ENCODE measurements at places on chromosomes 5 and 9. TPM values are rescaled to one million over a fixed set of nuclear protein-coding genes. Genes with fewer than 3 reads are reported as not detected.
A peak's percentile ranks its signal among the peaks of the same experiment; 100 is the strongest.

- no peak for DNase-seq
These were observed 7.2 kb downstream of the KDM4C start for GRCh38 chr9:6764950-6765349.

- no peak for DNase-seq
These were observed 29.9 kb downstream of the SKP1 start for GRCh38 chr5:134146651-134147518.

- no peak for DNase-seq
These were observed 123.2 kb upstream of the KIF2A start for GRCh38 chr5:62182802-62183201.

GRCh38 chr5:149886060-149886459, 58.5 kb downstream of the PDE6A start:
- DNase-seq, result no peak

- DNase-seq, result no peak
These were observed 112.3 kb downstream of the SMARCA2 start for GRCh38 chr9:2127486-2127885.

DNA sequence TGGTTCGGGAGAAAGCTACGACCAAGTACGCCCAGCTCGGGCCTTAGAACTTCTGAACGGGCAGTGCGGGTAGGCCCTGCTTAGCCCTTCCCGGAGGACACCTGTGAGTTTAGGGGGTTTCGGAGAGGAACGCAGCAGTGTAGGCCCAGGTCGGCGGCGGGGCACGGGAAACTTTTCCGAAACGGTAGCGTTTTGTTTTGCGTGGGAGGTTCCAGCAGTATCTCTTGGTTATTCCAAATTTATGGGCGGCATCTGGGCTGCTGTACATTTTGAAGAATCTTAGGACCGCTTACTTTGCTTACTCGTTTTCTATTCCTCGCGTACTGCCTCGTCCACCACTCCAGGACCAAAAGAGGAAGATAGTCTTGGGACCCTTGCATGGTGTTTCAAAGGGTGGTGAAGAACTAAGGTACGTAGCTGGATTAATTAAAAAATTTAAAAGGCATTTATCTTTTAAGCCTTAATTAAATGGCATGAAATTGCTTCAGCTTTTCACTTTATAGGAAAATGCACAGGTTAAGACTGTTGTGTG, 492 bp downstream of the TENT2 start:
- DNase-seq, result no peak

DNA sequence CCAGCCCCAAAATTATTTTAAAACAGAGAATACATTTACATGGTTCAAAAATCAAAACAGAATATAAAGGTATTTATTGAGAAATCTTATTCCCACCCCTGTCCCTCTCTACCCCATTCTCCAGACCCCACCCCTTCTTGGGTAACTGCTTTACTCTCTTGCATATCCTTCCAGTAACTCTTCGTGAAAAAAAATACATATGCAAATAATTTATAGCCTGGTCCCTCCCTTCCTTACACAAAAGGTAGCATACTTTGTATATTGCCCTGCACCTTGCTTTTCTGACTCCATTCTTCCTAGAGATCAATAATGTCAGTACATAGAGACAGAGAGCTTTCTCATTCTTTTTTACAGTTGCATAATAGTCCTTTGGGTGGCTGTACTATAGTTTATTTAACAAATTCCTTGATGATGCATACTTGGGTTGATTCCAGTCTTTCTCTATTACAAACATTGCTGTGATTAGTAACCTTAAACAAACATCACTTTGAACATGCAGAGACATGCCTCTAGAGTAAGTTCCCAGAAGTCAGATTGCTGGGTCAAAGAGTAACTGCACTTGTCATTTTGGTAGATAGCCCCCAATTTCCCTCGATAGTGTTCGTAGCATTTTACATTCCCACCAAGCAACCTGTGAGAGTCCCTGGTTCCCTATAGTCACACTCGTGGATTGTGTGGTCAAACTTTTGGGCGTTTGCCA, 47.9 kb downstream of the STOM start:
- DNase-seq, result no peak

GRCh38 chr9:106403081-106403480, 459.9 kb upstream of the ZNF462 start:
- DNase-seq, result no peak

DNA sequence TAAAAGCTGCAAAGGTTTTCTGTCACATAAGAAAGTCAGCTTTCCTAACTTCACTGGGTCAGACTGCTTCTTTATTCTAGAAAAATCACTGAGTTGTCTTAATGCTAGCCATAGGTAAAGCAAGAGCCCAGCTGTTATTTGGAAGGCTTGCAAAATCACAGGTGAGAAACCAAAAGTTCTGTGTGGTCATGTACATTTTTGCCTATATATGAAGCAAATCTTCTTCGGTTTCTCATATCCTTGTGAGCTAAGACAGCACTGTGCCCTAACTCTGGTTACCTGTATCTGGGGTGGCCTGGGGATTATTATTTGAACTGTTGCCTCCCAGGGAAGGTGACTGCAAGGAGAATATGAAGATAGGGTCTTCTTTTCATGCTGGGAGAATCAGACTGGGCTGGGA, 444.9 kb upstream of the CLINT1 start:
- DNase-seq, result no peak

GRCh38 chr9:19682397-19682796, 106.4 kb downstream of the SLC24A2 start:
- DNase-seq, result no peak

DNA sequence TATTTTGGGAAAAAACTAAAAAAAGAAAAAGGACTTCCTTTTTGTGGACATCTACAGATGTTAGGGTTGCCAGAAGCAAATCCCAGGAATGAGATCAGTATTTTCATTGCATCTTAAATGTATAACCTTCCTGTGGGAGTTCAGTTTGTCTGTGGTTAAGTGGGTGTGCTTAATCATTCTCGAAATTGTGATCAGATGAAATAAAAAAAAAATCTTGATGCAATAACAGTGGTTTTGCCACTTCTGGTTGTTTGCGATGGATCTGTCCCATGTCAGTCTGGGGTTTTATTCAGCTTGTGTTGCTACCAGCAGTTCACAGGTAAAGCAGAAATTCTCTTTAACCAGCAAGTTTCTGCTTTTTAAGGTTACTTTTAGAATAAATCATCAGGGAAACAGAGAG, 179.0 kb downstream of the MAN2A1 start:
- no peak for DNase-seq

GRCh38 chr5:145294331-145294730, 540.8 kb downstream of the PRELID2 start:
- no peak for DNase-seq

DNA sequence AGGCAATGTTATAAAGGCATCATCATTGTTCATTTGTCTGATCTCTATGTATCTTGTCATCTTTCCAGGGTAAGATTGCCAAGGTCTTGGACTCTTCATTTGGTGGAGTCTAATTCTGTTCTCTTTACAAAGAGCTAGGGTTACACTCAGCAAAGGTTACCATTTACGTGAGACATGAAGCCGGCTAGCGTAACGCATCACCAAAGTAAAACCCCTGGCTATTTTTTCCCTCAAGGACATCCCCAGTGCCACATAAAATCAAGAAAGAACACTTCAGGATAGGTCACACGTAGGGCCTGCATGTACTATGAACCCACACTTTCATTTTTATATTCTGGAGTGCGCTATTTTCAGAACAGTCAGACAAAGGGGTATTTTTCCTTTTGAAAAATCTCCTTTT, 20.0 kb upstream of the MYOT start:
- no peak for DNase-seq

- DNase-seq, result no peak
These were observed 69.6 kb downstream of the MAN2A1 start for GRCh38 chr5:109759306-109759705.

GRCh38 chr5:114361724-114362196, at the start of gene KCNN2:
Gene KCNN2 (plus strand): TSS chr5:114362070. CDS start chr5:114362140, 70 bp downstream.
- DNase-seq, result peak; percentile 90

DNA sequence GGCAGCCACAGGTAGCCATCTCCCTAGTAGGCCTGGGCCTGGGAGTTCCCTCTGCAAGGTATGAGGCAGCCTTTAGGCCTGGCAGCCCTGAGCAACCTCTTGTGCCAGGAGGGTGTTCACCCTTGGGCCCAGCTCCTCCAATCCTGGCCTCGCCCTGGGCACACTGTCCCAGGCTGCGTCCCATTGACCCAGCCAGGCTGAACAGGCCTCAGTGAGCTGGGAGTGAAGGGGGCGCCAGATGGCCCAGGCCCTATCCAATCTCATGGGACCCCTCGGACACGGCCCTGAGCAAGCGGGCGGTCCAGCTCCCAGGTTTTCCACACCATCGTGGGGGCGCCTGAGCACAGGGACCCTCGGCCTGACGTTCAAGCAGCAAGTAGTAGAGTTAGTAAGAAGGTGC, 14.5 kb downstream of the SH3GLB2 start:
- DNase-seq, result no peak

DNA sequence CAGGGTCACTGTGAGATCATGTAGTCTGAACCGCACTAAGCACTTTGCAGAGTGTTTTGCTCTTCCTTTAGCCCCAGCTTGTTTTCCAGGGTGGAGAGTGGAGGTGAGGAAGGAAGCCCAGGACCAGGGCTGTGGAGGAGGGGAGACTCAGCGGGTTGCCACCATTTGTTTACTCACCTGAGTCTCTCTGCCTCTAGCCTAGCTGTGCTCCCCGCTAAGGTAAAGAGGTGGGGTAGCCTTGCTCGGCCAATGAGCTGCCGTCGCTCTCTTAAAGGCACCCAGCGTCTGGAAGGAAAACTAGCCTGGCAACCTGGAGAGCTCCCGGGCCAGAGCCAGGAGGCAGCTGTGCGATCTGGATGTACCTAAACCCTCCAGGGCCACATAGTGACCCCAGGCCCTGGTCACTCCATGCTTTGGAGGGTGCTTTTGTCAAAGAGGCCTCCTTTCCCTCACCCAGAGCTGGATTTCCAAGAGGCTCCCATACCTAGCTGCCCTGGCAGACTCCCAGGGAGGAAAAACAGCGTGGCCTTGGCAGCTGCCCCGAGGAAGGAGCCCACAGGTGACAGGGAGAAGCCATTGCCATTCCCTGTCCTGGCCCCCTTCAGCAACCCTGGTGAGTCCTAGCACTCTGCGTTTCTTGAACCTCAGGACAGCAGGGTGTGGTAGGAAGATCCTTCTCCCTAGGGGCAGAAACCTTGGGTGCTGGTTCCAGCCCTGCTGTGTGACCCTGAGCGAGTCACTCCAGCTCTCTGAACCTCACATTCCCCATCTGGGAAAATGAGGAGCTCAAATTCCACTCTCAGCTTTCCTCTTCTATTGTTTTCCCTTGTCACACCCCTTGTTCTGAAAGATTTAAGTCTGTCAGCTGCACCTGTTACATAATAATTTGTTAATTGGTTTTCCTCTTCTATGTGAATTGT, 42.4 kb upstream of the LARP1 start:
- no peak for DNase-seq

- DNase-seq, result no peak
These were observed 73.0 kb downstream of the KIF24 start for GRCh38 chr9:34256104-34256503.

DNA sequence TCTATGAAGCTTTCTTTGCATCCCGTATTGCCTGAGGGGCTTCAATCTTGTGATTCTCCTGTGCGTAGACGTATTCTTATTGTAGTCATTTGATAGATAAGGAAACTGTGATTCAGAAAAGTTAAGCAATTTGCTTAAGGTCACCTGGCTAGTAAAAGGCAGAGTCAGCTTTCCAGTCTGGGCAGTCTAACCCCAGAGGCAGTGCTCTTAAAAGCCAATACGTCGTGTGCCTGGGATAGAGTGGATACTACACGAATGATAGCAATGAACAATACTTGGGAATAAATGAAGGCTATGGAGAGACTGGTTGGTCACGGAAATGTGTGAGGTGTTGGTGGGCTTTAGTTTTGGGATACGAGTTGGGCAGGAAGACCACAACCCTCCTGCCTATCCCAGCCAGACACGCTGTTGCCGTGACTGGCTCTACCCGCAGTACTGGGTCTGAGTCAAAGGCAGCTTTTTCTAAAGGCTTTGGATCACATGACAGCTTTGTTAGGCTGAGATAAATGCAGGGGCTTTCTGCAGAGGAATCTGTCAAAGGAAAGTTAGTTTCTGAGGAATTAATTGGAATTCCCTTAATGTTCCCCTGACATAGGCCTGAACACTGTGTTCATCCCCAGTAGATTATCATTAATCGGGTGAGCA, 302.6 kb downstream of the KIF4B start:
- no peak for DNase-seq

- no peak for DNase-seq
These were observed 244.5 kb downstream of the NR2F1-AS1 start for GRCh38 chr5:93336330-93337110.

- DNase-seq, result no peak
These were observed 604.6 kb downstream of the PTPRD start for GRCh38 chr9:10008101-10008799.

- DNase-seq, result no peak
These were observed 7.3 kb downstream of the ANKH start for GRCh38 chr5:14864181-14864812.

- no peak for DNase-seq
These were observed 513.6 kb downstream of the RASEF start for GRCh38 chr9:82549174-82549821.

DNA sequence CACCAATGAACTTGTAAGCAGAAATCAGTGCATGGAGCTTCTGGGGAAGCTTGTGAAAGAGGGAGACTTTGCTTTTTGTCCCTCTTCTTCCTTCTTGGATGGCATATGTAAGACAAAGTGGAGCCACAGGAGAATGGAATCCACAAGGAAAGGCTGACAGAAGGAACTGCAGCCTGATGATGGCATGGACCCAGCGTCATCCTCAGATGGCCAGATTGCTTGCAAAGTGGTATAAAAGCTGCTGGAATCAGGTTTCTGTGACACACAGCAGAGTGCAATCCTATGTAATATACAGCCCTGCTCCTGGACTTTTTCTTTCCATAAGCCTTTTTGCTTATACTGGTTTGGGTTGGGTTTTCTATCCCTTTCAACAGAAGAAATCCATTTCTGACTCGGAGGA, 31.4 kb upstream of the SPARC start:
- no peak for DNase-seq

GRCh38 chr5:127423173-127423798, 94.2 kb upstream of the PRRC1 start:
- DNase-seq, result no peak

CDO1 gene
- total RNA-seq, result 37.2 TPM

OR1N1 gene
- total RNA-seq, result not detected

BTNL9 gene
- total RNA-seq, result 75.0 TPM

PLAC8L1 gene
- total RNA-seq, result not detected

IL9 gene
- not detected for total RNA-seq

CAMK4 gene
- not detected for total RNA-seq

PLPP1 gene
- total RNA-seq, result 223 TPM

NEUROG1 gene
- not detected for total RNA-seq

LOX gene
- total RNA-seq, result 2.2 TPM

SLC1A3 gene
- 49.5 TPM for total RNA-seq

FSD1L gene
- 3.9 TPM for total RNA-seq

CATSPER3 gene
- 0.81 TPM for total RNA-seq

CTXN3 gene
- total RNA-seq, result not detected

DMAC1 gene
- total RNA-seq, result 135 TPM

SPINK4 gene
- not detected for total RNA-seq

SLC6A19 gene
- not detected for total RNA-seq

All from heart left ventricle (tissue), 16 donors.